ENCODE measurements at places on chromosomes 3 and 15. TPM values are rescaled to one million over a fixed set of nuclear protein-coding genes. Genes with fewer than 3 reads are reported as not detected.

GRCh38 chr3:114144909-114145688 lies 33.8 kb downstream of the DRD3 start:
- no peak for DNase-seq

- DNase-seq, result no peak
Measured at GRCh38 chr15:64892847-64893403, 18.8 kb upstream of the ANKDD1A start.

DNA sequence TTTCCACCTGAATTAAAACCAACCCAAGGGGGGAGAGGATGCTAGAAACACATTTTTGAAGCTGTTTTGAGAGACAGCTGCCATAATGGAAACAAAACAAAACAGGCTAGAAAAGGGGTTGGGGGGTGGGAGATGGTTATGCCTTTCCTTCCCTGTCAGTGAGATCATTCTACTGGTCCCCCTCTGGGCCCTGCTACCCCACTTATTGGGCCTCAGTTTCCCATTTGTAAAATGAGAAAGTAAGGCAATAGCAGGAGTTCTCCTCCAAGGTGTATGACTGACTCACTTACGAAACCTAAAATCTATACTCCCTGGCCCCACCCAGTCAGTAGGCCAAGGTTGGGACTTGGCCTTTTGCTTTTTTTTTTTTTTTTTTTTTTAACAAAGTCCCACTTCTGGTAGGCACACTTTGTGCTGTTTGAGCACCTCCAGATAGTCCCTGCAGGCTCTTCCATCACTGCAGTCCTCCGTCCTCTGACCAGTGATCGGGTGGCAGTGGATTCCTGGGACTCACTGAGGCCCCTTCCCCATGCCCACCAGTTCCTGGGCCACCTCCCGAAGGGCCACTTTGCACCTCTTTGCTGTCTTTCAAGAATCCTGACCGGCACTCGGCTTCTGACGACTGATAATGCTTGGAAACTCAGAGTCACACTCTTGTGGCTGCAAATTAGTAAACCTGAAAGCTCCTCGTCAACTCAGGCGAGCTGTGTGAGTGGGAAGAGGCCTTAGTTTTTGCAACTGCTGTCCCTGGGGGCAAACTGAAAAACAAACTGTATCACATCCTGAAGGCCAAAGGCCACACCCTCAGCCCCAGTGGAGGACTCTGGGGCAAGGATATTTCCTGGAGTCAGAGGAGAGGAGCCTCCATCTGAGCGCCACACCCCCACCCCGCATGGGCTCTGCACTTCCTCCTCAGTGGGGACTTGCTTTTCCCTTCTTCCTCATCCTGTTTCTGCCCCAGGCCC lies 6.7 kb upstream of the PSTPIP1 start:
- DNase-seq, result no peak

Gene C2CD4A
- 0.50 TPM for total RNA-seq

Gene GOLGA8K
- 0.40 TPM for total RNA-seq

Gene ST3GAL6
- 41.8 TPM for total RNA-seq

Gene SEMA3G
- total RNA-seq, result 0.93 TPM

Data from left lobe of liver (tissue), 2 donors.